ENCODE measurements at places on chromosomes 4 and X.

DNA sequence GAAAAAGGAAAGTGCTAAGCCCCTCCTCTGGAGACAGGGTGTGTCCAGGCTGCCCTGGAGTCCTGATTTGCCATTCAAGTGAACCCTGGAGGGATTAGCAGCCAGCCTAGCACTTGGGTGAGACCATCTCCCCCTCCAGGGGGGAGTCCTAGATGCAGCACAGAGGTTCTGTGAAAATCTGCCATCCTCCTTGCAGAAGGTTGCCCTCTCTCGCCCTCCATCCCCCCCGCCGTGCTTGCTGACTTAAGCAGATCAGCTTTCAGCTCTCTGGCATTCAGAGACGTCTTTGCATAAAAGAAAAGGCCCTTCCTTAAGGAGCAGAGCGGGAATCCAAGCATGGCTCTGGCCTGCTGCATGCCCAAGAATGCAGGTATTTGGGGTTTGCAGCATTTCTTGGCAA, 102.1 kb upstream of the SCML1 start:
- no peak for DNase-seq

- no peak for DNase-seq
These were observed 199.7 kb downstream of the SLC4A4 start for GRCh38 chr4:71538528-71538927.

GRCh38 chr4:108008721-108009120, 19.0 kb downstream of the HADH start:
- DNase-seq: peak; percentile 30

- DNase-seq: peak; percentile 38
These were observed 11.9 kb upstream of the MAOA start for GRCh38 chrX:43644124-43644701.

DNA sequence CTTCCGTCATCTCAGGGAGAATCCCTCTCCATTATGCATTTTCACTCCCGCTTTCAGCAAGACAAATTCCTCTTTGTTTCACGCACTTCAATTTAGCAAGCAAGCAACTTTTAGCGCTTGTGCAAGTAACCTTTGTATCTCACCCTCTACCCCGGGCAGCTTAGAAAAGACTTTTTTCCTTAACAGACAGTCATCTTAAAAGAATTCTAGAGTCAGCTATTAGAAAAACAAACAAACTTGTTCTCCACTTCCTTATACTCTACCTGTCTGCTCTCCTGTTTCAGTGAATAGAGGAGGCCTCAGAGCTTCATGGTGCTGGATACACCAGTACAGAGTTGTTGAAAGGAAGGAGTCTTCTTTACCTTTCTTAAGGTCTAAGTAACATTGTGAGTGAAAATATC, 12.1 kb downstream of the TIGD2 start:
- peak; percentile 5 for DNase-seq

DNA sequence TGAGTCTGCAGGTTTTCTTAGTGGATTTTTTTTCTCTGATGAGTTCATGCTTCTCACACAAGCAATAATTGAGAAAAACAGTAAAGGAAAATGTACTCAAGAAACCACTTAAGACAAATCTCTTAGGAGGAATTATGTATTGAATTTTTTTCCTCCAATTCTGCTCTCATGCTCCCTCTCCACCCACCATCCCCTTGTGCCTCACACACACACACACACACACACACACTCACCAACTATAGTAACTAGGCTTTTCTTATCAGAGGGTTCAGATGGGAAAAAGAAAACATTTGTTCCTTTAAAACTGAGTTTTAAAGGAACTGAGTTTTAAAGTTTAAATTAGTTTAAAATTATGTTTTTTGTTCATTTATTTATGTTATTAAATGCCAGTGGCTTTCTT, 47.0 kb upstream of the ANXA10 start:
- no peak for DNase-seq

DNA sequence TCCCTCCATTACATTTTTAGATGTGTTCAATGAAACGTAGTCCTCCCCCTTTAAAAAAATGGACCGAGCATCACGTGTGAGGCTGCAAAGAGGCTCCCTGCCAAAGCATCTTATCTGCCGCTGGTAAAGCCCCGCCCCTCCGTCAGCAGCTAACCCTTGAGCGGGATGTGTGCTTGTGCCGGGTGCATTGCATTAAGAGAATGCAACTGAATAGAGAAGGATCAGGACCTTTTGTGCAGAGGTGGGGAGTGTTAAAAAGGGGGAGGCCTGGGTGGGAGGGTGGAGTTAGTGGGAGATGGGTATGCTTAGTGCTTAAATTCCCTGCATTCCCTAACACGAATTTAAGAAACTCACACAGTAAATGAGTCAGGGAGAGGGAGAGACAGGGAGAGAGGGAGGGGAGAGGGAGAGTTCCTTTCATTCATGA, 66.0 kb downstream of the TBL1X start:
- DNase-seq: peak; percentile 30

GRCh38 chr4:137312257-137312656, 220.0 kb downstream of the PCDH18 start:
- no peak for DNase-seq

DNA sequence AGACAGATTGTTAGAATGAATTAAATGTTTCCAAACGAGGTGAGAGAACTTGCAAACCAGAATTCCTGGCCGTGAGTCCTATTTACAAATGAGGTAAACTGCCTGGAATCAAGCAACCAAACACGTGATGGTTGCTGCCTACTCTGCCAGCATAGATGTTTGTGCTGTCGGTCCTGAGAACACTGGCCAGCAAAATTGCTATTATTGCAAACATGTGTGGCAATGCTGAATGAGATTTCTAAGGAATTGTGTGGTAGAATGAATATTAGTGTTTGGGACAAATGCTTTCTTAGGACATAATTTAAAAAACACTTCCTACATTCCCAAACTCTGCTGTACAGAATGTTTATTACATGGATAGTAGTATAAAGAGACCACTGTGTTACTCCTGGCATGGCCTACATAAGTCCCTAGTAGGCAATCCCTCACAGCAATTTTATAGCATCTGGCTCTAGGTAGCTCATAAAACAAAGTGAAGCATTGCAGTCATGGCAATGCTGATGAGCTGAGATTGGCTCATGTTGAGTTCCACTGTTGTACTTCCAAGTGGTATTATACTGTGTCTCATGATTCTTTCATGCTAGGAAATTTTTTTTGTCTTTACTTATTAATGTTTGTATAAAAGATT, 605.2 kb upstream of the EPHA5 start:
- DNase-seq: no peak

DNA sequence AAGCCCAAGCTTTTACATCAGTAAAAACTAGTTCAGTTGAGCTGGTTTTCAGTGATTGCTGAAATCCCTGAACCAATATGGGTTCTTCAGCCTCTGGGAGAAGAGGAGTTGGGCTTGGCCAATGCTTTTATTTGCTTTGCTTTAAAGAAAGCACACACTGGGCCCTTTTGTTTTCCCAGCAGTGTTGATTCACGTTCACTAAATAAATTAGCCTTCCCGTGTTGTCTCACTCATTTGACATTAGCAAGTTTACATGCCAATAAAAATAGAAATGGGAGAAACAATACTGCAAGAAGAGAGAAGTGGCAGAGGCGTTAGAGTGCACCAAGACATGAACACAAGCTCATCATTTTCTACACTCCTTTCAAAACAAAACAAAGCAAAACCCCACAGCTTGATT, 136.2 kb downstream of the SHROOM3 start:
- no peak for DNase-seq

GRCh38 chrX:148495176-148495575, 5.2 kb upstream of the AFF2 start:
- no peak for DNase-seq

DNA sequence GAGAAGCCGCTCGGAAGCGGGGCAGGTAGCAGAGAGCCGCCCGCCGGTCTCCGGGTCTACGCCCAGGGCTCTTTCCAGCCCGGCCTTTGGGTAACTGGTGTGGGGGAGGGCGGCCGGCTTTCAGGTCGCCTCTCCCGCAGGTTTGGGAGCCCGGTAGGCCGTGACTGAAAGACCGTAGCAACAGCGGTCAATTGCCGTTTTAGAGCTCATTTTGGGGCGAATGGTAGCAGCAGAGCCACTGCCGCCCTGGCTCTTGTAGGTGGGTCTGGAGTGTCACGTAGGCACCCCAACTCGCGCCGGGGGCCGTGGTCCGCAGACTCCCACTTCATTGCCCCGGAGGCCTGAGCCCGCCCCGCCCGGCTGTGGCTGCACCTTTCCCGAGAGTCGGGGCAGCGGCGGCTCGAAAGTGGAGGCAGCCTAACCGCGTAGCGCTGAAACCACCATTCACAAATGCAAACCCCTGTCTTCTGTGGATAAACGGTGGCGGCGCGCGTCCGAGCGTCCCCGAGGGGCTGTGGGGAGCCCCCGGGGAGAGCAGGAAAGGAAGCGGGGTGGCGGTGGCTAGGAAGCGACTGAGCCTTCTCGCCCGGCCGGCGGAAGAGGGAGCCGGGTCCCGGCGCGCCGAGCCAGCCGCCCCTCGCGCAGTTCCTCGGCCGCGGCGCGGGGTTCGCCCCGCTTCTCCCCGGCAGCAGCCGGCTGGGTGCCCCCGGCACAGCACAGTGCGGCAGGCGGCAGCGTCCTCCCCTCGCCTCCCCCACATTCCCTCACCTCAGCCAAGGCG, 2185.1 kb upstream of the TENM3 start:
- DNase-seq: peak; percentile 4

- no peak for DNase-seq
These were observed 27.0 kb upstream of the MSANTD1 start for GRCh38 chr4:3221996-3222395.

DNA sequence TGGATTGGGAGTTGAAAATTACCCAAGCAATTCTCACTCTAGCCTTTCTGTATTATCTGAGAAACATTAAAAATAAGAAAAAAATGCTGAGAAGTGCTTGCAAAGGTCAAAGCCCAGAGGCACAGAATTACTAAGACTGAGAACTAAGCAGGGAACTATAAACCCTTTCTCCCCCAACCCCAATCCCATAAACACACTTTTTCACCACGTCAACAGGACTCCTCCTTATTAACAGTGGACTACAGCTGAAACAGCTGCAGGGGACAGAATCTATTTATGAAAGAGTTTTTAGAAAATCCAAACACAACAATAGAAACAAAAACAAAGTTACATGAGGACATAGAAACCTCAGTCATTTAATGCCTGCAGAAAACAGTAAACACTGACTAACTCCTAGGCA, 984.1 kb downstream of the TRAM1L1 start:
- DNase-seq: no peak

DNA sequence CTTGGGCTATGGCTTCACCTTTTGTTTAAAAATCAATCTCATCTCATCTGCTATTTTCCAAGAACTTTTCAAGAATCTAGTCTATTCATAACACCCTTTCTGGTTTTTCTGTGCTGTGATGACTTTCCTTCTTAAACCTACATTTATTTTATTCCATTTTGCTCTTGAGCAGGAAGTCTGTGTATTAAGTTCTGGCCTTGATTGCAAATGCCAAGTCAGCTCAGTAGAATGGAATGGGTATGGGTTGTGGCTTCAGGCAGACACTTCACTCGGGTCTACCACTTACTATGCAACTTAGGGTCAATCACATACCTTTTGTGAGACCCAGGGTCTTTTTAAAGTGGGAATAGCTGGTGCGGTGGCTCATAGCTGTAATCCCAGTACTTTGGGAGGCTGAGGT, 522.3 kb downstream of the TRIML1 start:
- DNase-seq: no peak

- DNase-seq: no peak
These were observed 460.3 kb downstream of the GPAT3 start for GRCh38 chr4:83996254-83996653.

DNA sequence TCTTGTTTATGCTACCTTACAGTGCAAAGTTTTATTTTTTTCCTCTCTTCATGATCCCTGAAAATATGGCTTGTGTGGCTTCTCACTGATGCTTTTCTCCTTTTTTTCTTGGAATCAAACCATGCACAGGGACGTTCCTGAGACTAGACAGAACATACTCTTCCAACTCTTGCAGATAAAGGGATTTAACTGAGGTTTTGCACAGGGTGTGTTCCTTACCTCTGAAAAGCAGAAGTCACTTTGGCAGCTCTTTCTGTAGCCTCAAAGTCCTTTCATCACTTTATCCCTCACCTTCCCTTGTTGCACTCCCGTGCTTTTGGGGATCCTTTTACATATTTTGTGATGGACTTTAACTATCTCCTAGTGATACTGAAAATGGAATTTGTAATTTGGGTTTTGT, 300.1 kb downstream of the SPRY1 start:
- no peak for DNase-seq
